Right cardiac atrium (tissue), 5 donors: ENCODE measurements at places on chromosomes 3 and 15. TPM values are rescaled to one million over a fixed set of nuclear protein-coding genes. Genes with fewer than 3 reads are reported as not detected.
A peak's percentile ranks its signal among the peaks of the same experiment; 100 is the strongest.

PFN2 gene
- 48.5 TPM for polyA plus RNA-seq

GRCh38 chr3:108190346-108190745, 31.9 kb downstream of the IFT57 start:
- no peak for DNase-seq

DUOXA2 gene
- 0.05 TPM for polyA plus RNA-seq

DNA sequence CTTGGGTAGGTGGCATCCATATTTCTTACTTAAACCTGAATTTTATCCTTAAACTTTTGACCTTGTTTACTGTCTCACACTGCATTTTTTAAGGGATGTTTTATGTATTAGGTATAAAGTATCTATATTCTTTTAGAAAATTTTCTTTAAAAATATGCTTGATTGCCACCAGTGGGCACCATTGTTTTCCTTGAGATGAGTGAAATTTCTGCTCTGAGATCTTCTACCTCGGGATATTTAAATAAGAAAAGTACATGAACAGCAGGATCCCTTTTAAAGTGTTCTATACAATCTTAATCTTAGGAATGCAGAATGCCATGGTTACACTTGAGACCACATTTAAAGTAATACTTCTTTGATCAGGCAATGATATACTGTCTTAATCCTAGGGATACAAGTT, 108.7 kb downstream of the SLMAP start:
- no peak for DNase-seq

GRCh38 chr3:100073714-100074307, 40.5 kb downstream of the FILIP1L start:
- peak; percentile 35 for DNase-seq

CILP gene
- 1.3 TPM for polyA plus RNA-seq

ZPLD1 gene
- polyA plus RNA-seq: not detected

C15orf40 gene
- polyA plus RNA-seq: 12.7 TPM

GRCh38 chr3:104907507-104907906, 459.2 kb upstream of the ALCAM start:
- DNase-seq: no peak

ADGRG7 gene
- polyA plus RNA-seq: not detected

- DNase-seq: peak; percentile 69
Observed at GRCh38 chr15:89472785-89473256, 23.6 kb downstream of the RHCG start.

- DNase-seq: no peak
Observed at GRCh38 chr3:18114894-18115293, 310.2 kb downstream of the SATB1 start.

DNA sequence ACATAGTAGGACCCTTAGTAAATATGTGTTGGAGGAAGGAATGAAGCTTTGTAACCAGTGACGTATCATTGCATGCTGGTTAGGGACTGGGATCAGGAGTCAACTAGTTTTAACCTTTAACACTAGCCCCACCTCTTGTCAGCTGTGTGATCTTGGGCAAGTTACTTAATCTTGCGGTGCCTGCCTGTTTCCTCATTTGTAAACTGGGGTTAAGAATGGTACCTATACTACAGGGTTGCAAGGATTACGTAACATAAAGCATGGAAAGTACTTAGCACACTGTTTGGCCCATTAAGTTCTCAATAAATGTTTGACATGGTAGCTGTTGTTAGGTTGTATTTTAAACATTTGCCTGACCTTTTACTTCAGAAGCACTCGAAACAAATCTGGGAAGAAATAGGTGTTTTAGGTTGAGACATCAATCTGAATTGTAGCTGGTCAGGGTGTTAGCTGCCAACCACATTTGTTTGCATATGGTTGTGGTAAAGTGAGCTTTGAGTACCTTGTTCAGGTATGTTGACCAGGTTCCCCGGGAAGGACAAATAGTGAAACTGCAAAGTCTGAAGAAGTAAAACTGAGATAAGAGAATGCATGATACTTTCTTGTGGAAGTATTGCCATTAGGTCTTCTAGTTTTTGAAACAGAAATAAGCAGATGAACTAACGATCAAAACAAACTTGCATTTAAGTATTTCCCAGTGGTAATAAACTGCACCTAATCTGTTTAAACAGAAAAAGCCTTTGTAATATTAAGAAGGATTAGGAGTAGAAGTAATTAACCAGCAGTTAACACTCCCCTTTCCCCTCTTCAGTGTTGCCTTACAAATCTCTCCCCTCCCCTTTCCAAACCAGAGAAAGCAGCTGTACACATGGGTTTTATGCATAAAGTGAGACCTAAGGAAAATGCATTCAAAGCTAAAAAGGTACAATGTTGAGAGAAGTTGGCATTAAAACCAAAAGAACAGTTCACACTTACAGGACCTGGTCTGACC, 25.8 kb upstream of the SCAANT1 start:
- no peak for DNase-seq

UROC1 gene
- polyA plus RNA-seq: not detected

UBA7 gene
- 25.1 TPM for polyA plus RNA-seq

- DNase-seq: peak; percentile 93
Observed at GRCh38 chr3:51967384-51968169, at the start of gene PCBP4. Gene PCBP4, minus strand, starts transcription at chr3:51967454. Its CDS starts 6,214 bp downstream, at chr3:51961240.

- DNase-seq: no peak
Observed at GRCh38 chr3:129182390-129183185, 1.1 kb downstream of the CNBP start.

DNA sequence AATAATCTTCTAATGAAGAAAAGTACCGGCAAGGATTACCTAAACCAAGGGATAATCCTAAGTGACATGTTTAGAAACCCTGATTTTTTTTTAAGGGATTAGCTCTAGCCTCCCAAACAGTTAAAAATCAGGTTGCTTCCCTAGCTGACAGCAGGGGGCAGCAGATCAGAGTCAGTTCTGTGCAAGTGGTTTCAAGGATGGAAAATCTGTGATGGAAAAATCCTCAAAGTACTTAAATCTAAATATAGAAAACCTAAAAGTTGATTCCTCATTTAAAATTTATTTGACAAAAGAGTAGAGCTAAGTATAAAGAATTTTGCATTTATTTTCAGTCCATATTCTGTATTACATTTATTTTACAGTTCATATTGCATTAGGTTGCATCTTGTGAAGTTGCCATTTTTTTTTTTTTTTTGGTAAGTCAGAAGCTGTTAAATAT, 107.6 kb downstream of the PEX5L start:
- DNase-seq: no peak

GRCh38 chr15:63971904-63972303, 74.4 kb downstream of the DAPK2 start:
- DNase-seq: no peak

GRCh38 chr3:119206611-119207511, 33.5 kb downstream of the UPK1B start:
- DNase-seq: peak; percentile 47

C2CD4B gene
- polyA plus RNA-seq: 2.8 TPM

GRCh38 chr3:177589911-177590381, 392.7 kb upstream of the TBL1XR1 start:
- no peak for DNase-seq

LTK gene
- 1.6 TPM for polyA plus RNA-seq
